Hematopoietic multipotent progenitor cell treated with erythropoietin and hydrocortisone succinate and interleukin-3 and kit ligand, for 15 days (in vitro differentiated cells): ENCODE measurements at places on chromosomes 16 and 17.

DNA sequence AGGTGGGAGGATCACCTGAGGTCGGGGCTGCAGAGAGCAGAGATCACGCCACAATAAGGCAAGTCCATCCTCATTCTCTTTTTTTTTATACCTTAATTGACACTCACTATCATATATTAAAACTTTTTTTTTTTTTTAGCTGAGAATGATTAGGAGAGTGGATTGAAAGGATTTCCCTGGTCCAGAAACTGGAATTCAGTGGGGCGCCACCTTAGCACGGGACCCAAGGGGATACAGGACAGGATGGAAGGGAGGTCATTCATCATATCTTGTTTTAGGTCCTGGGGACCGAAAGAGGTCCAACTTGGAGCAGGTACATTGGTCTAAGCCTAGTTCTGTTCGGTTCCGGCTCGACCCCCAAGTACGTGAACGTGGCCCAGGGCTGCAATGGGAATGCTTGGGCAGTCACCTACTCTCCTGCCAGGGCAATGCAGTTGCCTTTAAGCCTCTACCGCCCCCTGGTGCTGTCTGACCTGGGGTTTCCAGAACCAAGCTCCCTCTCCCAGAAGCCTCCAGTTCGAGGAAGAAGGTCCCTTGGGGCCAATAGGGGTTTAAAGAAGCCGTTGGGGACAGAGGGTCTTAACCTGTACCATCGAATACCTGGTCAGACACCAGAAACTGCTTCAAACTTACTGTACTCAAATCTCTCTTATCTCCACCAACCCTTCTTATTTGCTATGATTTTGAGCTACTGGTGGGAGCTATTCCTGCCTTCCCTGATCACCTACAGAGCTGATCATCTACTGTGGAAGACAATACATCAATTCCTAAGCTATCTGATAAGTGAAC lies 19.9 kb upstream of the GPATCH8 start:
- DNase-seq, result peak; percentile 64

GRCh38 chr16:50653633-50654519 lies 27.2 kb downstream of the SNX20 start:
- DNase-seq, result no peak

- DNase-seq, result no peak
These were observed 148.7 kb downstream of the CDH11 start for GRCh38 chr16:64973171-64973570.

GRCh38 chr17:17641621-17642409 lies 39.4 kb upstream of the RAI1 start:
- peak; percentile 80 for DNase-seq

DNA sequence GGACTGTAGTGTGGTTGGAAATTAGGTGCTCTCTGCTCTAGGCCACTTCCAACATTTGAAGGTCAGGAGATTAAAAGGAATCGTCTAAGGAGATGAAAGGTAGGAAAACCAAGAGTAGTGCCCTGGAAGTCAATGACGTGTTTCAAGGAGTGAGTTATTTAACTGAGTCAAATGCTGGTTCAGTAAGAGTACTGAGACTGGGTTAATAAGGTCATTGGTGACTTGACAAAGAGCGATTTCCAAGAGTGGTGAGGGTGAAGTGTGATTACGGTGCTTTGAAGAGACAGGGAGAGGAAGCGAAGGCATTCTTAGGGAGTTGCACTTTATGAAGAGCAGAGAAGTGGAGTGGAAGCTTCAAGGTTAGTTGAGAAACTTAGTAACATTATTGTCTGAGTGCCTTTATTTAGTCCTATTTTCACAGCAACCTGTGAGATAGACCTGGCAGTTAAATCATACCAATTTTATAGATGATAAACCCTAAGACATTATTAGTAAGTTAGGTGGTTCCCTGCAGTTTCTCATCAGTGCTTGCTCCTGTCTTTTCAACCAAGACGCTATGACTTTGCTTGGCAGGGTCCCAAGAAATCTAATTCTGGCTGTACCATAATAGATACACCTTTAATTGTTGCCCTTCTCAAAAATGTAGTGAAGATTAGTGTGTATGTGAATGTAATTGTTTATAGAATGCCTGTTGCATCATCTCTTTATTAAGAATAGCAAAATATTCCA lies 5.9 kb downstream of the ZNF207 start:
- peak; percentile 38 for DNase-seq

DNA sequence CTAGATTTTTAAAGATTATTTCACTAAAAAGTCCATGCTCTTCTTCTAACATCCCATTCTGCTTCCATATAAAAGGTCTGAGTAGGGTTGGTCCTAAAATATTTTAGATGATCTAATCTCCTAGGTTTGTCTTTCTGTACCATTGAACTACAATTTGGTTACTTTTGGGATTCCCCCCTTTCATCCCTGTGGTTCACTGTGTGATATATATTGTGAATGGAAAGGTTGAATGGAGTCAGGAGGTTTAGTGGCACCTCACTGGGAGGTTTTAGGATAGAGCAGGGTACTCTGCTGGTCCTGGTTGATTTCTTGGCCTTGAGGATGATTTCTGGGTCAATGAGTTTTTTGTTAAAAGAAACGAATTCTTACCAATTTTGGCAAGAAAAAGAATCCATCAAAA lies 29.5 kb downstream of the MAP2K6 start:
- no peak for DNase-seq
